Small intestine (tissue), 16 donors: ENCODE measurements at places on chromosomes 6 and 20. TPM values are rescaled to one million over a fixed set of nuclear protein-coding genes. Genes with fewer than 3 reads are reported as not detected.

DNA sequence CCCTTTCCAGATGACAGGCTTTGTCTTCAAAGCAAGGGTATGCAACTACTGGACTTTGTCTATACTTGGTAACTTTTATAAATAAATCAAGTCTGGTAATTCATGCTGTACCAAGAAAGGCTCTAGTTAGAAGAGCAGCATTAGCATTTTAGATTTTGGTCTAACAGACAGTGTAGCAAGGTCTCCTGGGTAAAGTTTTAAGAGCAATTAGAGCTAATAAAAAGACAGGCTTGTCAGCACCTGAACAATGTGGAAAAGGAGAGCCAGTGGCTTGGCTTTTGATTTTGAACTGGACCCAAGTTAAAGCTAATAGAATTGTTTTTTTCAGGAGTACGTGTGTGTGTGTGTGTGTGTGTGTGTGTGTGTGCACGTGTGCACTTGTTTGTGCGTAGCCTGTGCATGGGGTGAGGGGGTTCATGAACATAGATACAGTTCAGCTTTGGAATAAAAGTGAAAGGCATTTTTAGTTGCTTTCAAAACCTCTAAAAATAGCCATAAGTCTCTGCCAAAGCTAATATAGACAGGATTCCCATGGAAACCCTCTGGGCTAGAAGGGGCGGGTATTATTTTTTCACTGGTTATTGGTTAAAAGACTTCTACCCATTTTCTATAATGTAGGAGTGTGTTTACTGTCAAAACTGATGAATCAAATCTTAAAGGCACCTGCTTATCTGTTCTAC, 138.4 kb downstream of the KCNQ5 start:
- H3K27me3 ChIP-seq, result no peaks in the 10 kb centered on the region
- H3K4me3 ChIP-seq, result no peak overlapping the region
- no peak overlapping the region for H3K27ac ChIP-seq
- no peak for DNase-seq

DNA sequence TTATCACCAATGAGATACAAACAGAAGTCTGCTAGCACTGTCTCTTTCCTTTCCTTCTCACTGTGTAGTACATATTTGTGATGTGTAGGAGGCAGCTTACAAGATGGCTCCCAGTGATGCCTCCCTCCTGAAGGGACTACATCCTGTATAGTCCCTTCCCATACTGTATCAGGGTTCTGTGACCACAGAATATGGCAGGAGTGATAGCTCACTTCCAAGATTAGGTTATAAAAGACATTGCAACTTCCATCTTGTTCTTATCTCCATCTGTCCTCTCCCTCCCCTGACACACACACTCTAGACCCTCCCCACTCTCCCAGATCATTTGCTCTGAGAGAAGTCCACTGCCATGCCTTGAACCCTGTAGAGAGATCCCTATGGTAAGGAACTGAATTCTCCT, 38.0 kb downstream of the SESN1 start:
- no peak overlapping the region for H3K27ac ChIP-seq
- no peaks in the 10 kb centered on the region for H3K36me3 ChIP-seq
- H3K27me3 ChIP-seq, result no peaks in the 10 kb centered on the region

DNA sequence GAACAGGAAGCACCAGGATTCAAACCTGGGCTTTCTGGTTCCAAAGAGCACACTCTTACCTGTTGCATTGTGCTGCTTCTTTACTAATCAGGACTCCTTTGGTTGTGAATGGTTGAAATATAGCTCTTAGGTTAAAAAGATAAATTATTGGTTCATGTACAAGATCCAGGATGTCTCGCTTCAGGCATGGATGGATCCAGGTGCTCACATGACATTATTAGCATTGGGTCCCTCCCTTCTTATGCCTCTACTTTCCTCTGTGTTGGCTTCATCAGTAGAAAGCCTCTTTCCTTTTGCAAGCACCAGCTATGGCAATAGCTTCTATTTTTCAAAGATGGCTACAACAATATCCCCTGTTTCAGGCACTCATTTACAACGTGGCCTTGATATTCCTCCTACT, 217.7 kb upstream of the SULF2 start:
- H3K36me3 ChIP-seq, result no peaks in the 10 kb centered on the region
- H3K4me3 ChIP-seq, result no peak overlapping the region
- DNase-seq, result no peak

KIAA1755 gene
- 1.4 TPM for polyA plus RNA-seq
